ENCODE measurements at places on chromosomes 12 and 14.

- DNase-seq = no peak
Measured at GRCh38 chr12:121198949-121199348, 11.0 kb upstream of the P2RX4 start.

GRCh38 chr14:91674911-91675310, 57.0 kb downstream of the CATSPERB start:
- DNase-seq = no peak

- DNase-seq = no peak
Measured at GRCh38 chr12:132617822-132618682, 524 bp upstream of the P2RX2 start.

DNA sequence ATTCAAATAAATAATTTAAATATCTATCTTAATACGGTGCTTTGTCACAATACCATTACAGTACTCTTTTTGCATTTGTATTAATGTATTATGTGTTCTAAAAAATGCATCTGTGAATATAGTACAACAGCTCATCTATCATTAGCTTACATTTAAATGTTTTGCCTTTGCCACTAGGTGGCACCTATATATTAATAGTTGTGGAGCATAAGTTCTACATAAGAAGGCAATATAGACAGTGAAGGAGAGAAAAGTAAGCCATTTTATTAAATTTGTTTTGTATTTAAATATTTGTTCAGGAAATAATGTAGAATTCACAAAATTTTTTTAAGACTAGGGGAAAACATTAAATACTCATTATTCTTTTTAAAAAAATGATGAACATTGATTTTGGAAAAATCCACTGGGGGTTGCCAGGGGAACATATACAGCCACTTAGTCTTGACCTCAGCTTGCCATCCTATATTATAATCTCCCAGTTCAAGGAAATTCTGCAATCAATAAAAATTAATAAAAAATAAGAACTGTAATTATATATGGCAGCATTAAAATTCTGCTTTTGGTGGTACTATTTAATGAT, 9.8 kb downstream of the CCER1 start:
- peak; percentile 22 for DNase-seq

- no peak for DNase-seq
Measured at GRCh38 chr12:44021471-44021971, 185.6 kb downstream of the TMEM117 start.
